ENCODE measurements at places on chromosomes 16 and 17.

DNA sequence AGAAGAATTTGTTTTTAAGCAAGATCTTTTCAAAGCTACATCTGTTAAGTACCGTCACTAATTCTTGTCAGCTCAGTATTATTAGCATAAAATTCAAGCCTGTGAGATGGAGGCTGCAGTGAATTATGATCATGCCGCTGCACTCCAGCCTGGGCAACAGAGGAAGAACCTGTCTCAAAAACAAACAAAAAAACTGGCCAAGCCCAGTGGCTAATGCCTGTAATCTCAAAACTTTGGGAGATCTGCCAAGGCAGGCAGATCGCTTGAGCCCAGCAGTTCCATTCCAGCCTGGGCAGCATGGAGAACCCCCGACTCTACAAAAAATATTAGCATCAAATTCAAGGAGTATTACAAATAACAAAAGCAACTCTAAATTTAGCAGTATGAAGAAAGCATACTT, 88.0 kb downstream of the STXBP4 start:
- DNase-seq, result no peak

- no peak for DNase-seq
Observed at GRCh38 chr16:86429663-86430062, 80.7 kb upstream of the FOXF1 start.

- DNase-seq, result no peak
Observed at GRCh38 chr17:18224387-18225120, 881 bp upstream of the LLGL1 start.

DNA sequence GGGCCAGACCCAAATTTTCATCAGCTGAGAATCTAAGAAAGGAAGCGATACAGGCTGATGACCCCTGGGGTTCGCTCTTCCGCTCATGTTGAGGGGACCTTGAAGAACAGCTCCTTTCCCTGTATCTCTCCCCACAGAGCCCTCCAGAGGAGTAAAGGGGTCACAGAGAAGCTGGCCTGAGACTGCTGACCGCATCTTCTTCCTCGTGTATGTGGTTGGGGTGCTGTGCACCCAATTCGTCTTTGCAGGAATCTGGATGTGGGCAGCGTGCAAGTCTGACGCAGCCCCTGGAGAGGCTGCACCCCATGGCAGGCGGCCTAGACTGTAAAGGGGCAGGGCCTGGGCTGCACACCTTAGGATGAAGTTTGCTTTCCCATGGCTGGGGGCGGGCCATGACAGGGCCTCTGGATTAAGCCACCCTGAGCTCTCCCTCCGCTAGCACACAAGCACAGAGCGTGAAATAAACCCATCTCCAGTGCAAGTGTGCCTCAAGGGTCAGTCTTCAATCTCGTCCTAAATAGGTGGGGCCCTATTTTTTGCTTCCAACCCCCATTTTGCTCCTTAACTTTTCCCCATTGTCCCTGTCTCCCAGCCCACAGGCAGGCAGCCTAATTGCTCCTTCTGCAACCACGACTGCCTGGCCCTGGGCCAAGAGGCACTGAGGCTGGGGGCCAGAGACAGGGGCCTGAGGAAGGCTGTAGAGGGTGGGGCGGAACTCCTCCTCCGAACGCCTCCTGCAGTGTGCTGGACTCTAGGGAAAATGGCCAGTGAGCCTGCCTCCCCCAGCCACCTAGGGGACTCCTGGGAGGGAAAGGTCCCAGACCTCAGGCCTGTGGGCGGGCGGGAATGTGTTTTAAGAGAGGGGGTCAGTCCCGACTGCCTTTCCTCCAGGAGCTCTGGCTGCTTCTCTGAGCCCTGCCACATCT, 3.6 kb downstream of the ZACN start:
- DNase-seq, result no peak

GRCh38 chr16:49345829-49346228, 27.8 kb upstream of the C16orf78 start:
- no peak for DNase-seq

DNA sequence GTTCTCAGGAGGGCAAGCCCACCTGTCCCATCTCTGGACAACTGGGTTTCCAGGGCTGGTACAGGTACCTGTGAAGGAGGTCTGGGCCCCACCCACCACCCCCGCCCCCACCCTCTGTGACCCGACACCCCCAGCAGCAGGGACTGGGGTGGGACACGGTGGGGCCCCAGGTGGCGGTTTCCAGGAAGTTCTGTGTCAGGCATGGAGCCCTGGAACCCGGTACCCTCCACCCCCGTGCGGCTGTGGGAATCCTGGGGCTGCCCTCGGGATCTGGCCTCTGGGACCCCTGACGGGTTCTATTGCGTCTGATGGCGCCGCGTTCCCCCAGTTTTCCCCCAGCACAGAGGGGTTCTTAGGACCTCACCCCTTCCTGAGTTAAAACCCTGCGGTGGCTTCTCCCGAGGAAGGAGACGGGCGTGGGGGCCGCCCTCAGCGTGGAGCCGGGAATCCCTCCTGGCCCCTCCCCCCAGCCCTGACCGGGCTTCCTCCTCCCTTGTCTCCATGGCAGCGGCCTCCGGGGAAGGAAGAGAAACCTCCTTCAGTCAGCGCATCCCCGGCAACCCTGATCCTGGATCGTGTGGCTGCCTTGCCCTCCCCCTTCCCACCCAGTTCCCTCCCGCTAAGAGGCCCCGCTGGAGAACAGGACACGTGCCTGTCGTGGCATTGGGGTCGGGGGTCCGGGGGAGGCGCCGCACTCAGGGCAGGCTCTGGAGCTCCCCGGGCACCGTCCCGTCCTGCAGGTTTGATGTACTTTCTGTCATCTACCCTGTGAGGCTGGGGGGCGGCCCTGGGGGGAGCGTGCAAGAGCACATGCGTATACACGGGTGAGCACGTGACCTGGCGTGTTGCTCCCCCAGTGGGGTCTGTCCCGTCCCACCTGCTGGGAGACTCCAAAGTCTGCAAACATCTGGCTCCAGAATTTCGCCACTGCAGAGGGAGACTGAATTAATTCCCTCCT, 30.3 kb downstream of the CACNA1H start:
- no peak for DNase-seq

DNA sequence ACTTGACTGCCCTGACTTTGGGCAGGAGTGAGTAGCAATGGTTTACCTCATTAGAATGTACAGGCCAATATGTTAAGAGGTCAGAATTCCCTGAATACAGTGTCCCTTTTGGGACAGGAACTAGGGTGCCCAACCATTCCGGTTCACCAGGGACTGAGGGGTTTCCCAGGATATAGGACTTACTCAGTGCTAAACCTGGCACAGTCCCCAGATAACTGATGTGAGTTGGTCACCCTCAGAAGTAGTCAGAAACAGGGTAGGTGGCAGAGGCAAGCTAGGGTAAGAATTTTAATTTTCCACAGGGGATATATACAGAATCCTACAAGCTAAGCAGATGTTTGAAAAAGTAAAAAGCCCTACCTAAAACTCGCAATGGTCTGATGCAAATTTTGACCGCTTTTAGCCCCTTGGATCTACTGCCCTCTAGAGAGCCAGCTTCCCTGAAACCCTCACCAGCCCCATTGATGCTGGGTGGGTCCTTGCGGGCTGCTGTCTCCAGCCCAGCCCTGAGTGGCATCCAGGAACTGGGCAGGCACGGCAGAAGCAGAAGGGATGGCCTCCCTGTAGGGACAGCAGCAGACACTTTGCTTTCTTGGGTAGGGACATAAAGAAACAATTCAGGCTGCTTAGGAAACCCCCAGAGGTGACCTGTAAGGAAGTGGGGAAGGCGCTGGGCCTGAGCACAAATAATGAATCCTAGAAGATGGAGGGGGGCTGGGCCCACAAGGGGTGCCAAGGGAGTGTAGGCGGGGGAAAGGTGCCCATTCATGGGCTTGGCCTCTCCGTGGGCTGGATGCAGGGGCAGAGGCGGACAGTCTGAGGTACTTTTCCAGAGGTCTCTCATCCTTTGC, 434.8 kb downstream of the SLC39A11 start:
- DNase-seq, result no peak

DNA sequence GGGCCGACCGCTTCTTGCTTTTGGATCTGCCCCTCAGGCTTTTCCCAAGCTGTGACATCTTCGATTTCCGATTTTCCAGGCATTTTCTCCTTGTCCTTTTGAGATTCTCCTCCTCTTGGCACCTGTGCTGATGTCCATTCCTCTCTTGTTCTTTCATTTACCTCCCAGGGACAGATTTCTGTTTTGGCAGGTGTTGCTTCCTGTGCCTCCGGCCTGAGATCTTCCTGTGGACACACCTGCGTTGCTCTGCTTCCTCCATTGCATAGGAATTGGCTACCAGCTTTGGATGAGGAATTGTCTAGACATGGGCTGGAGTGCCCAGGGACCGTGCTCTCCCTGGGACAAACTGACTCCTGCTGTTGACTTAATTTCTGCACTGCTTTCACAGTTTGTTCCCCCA, 15.1 kb downstream of the GPR179 start:
- DNase-seq, result no peak

DNA sequence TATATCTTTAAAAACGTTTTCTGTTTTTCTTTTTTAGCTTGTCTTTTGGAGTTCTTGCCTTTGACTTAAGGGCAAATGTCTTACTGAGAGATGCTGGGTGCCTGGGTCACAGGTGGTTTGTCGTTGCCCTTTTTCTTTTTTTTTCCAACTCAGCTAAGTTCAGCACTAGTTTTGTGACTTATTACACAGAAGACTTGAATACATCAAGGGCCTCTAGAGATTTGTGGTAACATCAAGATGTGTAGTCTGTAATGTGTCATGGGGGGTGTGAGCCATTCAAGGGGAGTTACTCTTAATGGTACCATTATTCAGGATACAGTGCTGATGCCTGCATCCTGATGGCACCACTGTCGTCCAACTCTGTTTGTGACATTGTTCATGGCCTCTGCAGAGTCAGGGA, 95.1 kb downstream of the PRKCA start:
- DNase-seq, result no peak

DNA sequence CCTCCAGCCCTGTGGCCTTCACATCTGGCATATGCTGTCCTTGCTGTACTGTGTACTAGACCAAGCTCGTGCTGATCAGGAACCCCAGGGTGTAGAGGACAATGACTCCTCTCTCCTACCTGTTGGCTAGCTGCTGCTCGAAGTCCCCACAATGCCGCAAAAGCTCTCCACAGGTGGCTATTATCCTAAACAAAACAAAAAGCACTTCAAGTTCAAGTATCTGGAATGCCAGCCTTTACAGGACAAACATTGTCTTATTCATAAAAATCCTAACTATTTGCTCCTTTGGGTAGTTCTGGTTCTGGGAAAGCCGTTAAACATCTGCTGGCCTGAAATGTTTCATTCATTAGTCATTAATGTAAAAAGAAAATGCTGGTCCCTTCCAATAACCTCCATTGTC, 42.8 kb downstream of the COG7 start:
- no peak for DNase-seq

DNA sequence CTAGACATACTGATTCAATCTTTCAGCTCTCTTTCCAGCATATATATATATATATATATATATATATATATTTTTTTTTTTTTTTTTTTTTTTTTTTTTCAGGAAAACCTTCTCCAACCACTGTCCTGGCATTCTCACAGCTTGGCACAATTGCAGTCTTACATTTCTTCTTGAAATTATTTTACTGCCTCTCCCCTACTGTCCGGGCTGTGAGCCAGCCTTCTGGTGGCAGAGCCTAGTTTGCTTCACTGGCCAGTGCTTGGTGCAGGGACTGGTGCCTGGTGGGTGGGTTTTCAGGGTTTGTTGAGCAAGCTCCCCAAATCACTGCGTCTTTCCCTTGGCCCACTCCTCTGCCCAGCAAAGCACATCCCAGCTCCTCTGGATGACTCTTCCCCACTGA, 28.5 kb downstream of the PRSS54 start:
- no peak for DNase-seq

DNA sequence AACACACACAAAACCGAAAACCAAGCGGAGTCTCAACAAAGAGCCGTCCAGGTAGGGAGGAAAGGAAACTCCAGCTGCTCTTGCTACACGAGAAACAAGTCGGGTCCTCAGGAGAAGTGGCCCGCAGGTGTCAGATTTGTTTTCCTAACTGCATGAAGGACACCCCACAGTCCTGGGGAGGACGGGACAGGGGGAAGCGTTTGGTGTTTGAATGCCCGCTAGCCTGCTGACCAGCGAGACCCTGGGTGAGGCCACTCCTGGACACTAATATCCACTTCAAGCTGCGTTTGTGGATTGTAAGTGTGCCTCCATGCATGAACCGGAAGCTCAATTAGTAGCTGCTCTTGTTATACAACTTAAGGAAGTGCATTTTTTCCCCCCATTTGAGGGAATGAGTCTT, 299.5 kb downstream of the MAF start:
- no peak for DNase-seq

- DNase-seq, result no peak
Observed at GRCh38 chr16:66930189-66930588, 4.0 kb downstream of the CIAO2B start.

DNA sequence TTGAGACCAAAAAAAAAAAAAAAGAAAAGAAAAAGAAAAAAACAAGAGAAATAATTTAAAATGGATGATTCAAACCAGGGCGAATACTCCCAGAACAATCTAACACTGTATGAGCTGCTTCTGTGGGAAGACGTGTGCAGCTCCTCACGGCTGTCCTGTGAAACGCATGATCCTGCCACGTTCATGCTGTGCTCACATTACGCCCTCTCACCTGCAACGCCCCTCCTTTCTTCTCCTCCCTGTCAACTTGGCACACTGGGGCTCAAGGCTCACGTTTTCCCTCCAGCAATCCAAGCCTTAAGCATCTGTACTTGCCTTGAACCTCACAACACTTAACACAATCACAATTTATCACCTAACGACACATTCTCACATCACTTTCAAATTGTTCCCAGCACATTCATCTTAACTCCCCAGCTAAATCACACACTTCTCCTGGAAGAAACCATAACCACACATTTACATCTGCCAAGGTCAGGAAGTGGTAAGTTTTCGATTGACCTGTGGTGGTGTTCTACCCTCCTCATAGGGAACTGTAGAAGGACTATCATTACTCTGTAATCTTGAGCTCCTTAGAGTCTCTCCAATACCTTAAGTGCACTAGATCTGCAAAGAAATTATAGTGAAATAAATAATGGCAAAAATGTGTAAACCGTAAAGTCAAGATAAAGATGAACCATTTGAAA, 29.1 kb downstream of the MBTPS1 start:
- DNase-seq, result no peak

- no peak for DNase-seq
Observed at GRCh38 chr16:49495596-49496355, 122.2 kb downstream of the C16orf78 start.

DNA sequence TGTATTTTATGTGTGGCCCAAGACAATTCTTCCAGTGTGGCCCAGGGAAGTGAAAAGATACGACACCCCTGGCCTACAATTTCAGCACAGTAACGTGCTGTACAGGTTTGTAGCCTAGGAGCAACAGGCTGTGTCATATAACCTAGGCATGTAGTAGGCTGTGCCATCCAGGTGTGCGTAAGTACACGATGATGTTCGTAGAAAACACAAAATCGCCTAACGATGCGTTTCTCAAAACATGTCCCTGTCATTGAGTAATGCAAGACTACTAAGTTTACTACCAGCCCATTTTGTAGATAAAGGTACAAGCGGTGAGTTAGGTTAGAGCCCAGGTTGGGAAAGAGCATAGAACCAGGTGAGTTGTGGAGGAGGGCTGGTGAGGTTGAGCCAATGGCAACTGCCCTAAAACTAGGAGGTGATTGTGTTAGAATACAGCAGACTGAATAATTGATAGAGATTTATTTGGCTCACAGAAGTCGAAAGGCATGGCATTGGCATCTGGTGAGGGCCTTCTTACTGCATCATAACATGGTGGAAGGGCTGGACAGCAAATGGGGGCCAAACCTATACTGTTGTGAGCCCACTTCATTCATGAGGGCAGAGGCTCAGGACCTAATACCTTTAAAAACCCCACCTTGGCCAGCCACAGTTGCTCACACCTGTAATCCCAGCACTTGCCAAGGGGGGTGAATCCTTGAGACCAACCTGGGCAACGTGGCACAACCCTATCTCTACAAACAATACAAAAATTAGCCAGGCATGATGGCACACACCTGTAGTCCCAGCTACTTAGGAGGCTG, 4.2 kb downstream of the EIF1 start:
- no peak for DNase-seq
